SHP77 (cell line): ENCODE measurements at places on chromosomes 16 and 17.
A peak's percentile ranks its signal among the peaks of the same experiment; 100 is the strongest.

DNA sequence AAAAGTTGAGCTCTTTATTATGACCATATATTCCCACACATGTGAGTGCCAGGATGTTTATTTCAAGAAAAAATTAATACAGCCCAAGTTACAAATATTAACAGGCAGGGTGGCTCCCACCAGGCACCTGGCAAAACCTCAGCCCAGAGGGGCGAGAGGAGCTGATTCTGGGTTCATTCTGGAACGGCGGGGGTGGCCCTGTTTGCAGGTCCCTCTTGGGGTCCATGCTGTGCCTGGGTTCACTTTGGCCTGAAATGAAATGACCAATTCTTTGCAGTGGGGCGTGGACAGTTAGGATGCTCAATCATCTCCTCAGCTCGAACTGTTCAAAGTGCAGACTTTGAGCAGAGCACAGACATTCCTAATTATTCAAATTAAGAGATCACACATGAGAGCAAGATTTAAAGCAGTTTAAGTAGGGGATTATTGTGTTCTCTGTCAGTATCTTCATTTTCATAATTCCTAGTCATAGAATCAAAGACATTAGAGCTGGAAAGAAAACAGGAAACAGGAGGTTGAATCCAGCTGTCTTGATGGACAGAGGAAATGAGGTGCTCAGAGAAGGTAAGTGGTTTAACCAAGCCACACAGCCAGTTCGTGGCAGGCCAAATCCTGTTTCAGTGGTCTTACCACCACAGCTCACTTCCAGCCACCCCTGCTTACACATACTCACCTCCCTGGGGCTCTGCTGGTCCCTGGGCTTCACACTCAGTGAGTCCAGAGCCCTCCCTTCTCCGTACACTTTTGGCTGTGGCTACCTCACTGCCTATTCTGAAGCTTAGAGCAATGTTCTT, 363.9 kb upstream of the TNRC6C start:
- no peak for DNase-seq

DNA sequence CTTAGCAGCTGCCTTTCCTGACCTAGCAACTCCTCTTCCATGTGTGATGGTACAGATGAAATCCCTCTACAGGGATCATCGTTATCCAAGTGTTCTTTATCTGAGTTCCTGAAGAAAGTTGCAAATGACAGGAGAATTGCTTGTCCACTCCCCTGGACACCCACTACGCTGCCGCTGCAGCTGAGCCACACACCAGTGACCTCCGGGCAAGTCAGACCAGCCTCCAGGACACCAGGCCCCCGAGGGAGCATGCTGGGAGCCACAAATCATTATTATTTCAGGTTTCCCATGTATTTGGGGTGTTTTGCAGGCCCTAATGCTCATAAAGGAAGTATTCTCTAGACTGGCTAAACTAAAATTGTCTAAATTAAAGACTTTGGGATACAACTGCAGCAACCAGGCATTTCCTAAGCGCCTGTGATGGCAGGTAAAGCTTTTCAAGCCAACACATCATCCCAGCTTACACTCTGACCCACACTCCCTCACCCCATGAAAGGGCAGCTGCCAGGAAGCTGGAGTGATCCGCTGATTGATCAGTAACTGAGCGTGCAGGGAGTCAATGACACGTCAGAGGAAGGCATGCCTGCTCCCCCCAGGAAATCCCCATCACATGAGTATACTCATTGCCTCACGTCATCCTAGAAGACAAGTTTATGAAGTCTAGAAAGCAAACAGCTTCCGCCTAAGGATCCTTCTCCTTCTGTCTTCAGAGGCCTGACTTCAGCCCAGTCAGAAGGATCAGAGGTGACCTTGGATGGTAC, 14.4 kb downstream of the FA2H start:
- no peak for DNase-seq

DNA sequence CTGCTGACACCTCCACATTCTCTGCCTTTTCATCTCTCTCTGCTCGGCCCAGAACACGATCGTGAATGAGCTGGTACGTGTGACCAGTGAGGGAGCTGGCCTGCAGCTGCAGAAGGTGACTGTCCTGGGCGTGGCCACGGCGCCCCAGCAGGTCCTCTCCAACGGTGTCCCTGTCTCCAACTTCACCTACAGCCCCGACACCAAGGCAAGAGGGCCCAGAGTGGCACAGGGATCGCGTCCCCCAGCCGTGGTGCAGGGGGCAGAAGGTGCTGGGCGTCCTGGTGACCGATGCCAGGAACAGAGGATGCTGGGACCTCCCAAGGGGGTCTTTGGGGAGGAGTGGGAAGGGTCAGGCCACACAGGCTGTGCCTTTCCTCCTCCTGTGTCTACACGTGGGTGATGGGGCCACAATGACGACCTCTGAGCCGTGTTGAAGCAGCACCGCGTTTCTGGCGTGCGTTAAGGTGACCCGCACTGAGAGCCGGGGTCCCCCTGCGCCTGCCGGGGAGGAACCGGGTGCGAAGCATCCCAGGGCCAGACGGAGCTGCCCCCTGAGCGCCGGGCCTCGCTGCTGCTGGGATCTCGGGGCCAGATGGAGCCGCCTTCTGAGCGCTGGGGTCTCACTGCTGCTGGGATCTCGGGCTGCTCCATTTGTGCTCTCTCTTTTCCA, 17.4 kb downstream of the GAA start:
- DNase-seq, result no peak

GRCh38 chr17:50967795-50968194, 101.6 kb upstream of the TOB1 start:
- no peak for DNase-seq

DNA sequence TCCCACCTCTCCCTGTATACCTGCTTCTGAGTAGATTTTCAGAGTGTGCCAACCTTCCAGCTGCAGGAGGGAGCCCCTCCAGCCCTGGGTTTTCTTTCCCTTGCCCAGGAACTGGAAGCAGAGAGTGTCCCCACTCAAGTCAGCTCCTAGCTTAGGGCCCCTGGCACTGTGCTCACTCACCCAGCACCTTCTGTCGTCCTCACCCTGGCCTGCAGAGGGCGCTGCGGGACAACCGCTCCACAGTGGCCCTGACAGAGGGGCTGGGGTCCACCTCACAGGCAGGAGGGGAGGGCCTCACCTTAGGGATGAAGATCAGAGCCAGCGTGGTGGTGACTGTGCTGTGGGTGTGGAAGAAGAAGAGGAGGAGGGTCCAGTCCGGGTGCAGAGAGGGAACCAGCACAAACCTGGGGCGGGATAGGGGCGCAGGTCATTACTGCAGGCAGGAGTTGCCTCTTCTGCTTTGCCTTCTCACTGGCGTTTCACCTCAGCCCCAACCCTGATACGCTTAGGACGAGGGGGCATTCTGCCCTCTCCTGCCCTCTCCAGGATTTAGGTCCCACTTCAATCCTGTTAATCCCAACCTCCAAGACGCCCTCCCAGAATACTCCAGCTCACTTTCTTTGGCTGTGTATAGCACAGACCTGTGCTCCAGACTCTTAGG, 10.0 kb downstream of the GPR179 start:
- DNase-seq, result peak; percentile 54

GRCh38 chr17:76262732-76263344, 2.3 kb upstream of the UBALD2 start:
- DNase-seq, result peak; percentile 74

GRCh38 chr17:45976391-45976754, 22.7 kb upstream of the STH start:
- DNase-seq, result no peak

DNA sequence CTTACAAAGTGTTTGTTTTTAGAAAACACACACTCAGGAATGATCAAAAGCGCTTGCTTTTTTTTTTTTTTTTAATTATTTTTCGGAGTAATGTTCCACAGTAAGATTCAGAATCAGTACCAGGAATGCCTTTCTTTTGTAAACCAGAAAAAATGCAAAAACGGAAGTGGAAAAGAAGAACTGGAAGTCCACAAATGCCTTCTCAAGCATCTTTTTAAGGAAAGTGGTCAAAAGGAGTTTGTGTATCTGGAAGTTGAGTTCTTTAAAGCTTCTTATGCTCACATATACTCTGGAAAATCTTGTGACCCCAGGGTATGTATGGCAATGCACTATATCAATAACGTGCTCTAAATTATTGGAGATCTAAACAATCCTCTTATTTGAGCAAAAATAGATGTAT, 126.0 kb downstream of the ABCA8 start:
- no peak for DNase-seq

DNA sequence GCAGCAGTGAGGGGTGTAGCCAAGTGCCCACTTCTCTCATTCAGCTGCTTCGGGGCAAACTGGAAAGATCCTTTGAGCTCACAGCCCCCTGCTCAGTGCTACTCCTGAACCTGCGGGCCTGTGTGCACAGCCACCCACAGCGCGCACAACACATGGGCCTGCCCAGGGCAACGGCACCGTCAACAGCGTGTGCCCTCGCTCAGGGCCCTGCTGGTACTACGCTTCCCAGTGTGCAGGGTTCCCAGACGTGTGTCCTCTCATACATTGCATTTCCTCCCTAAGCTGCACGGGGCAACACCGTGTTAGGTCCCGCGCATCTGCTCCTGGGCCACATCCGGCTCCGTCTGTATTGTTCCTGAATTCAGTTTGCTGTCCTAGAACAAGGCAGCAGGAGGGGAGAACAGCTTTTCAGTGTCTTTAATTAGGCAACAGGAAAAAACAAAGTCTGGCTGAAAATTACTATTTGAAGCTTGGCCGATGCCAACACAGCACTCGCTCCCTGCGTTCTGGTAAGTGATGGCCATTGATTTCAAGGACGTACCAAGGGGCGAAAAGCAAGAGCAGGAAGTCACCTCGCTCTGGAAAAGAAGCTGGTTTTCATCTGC, 15.2 kb downstream of the MRM3 start:
- DNase-seq, result no peak

DNA sequence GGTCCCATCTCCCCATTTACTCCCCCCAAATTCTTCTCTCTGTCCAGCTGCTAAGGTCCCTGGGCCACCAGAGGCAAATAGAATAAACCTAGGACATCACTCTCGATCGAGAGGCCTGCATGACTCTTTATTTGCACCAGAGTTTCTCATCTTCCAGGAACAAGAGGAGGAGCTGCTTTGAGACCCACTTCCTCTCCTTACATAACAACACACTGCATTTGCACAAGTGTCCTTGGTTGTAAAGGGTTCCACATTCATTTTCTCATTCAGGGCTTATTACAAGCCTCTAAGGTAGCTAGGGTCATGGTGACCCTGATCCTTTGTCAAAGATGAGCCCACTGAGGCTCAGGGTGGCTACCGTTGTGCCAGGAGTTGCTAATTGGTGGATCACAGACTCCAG, 38.1 kb upstream of the RHOT1 start:
- DNase-seq, result no peak

GRCh38 chr17:50482516-50482915, 3.9 kb downstream of the RSAD1 start:
- DNase-seq, result peak; percentile 89

DNA sequence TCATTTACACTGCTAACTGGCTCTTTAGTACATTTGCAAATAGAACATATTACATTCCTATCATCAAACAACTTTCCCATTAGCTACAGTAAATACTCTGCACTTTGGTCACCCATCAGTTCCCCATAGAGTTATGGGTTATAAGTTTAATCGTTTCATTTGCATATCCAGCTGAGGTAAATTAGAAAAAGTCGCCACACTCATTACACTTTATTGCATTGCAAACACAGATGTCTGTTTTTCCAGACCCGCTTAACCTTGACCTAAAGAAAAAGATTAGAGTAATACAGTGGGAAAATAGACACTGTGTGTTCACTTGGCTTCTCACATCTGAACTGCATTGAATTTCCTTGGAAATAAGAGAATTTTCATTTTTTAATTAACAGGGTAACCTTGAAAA, 213.1 kb upstream of the PSMD7 start:
- DNase-seq, result no peak

GRCh38 chr17:20995164-20995872, 47.5 kb downstream of the USP22 start:
- no peak for DNase-seq
